Activated T-helper 1 cell treated with Interleukin-2 at 50 U/mL for 16 hours (primary cell): ENCODE measurements at places on chromosomes 11 and 22.

DNA sequence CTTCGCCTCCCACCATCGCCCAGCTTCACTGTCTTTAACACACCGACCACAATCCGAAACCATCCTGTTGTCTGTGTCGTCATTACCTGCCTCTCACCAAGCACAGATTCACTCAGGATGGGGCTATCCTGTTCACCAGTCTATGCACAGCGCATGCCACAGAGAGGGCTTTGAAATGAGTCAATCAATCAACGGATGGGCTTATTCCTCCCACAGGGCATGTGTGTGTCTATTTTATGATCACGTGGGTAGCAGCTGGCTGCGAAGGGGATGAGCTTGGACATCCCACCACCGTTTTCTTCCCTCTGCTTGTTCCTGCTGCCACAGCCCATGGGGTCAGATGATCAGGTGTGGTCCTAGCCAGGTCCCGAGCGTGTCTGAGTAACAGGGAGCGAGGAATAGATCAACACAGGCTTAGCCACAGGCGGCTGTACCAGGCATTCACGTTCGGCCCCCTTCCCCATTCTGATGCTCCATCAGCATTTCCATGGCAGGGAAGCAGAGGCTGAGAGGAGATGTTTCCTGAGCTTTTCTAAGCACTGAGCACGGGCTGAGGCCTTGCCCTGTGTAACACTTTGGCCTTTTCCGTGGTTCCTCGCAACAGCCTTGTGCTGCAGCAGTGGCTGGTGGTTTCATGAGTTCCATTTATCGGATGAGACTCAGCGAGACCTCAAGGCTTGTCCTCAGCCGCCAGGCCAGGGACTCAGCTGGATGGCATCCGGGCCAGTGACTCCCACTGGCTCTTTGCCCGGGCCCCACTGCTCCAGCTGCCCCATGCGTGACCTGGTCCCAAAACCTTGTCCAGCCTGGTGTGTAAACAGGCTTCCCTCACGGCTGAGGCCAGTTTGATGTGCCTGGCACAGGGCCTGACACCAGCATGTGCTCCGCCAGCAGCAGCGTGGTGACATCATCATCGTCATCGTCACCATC is 48.1 kb upstream of the FGF3 start:
- no peak for DNase-seq

- DNase-seq = no peak
Measured at GRCh38 chr11:111574373-111575225, 27.6 kb upstream of the SIK2 start.

GRCh38 chr22:19819208-19819910 is 35.3 kb downstream of the GNB1L start:
- DNase-seq = no peak

DNA sequence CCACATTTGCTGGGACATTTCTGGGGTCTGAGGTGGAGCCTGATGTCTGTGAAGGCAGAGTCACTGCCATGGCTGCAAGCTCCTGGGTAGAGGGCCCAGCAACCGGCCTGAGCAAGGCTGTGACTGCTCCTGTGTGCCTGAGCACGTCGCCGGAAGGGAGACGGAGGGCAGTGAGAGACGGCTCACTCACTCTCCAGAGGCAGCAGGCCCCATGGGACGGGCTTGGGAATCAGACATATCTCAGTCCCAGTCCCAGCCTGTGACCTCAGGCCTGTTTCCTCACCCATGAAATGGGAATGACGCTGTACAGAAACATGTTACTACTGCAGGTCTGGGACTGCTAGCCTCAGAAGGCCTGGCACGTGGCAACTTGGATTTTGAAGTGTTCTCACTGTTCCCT is 36.4 kb upstream of the RASL10A start:
- no peak for DNase-seq

- no peak for DNase-seq
Measured at GRCh38 chr11:114215871-114216795, 80.1 kb upstream of the NNMT start.

DNA sequence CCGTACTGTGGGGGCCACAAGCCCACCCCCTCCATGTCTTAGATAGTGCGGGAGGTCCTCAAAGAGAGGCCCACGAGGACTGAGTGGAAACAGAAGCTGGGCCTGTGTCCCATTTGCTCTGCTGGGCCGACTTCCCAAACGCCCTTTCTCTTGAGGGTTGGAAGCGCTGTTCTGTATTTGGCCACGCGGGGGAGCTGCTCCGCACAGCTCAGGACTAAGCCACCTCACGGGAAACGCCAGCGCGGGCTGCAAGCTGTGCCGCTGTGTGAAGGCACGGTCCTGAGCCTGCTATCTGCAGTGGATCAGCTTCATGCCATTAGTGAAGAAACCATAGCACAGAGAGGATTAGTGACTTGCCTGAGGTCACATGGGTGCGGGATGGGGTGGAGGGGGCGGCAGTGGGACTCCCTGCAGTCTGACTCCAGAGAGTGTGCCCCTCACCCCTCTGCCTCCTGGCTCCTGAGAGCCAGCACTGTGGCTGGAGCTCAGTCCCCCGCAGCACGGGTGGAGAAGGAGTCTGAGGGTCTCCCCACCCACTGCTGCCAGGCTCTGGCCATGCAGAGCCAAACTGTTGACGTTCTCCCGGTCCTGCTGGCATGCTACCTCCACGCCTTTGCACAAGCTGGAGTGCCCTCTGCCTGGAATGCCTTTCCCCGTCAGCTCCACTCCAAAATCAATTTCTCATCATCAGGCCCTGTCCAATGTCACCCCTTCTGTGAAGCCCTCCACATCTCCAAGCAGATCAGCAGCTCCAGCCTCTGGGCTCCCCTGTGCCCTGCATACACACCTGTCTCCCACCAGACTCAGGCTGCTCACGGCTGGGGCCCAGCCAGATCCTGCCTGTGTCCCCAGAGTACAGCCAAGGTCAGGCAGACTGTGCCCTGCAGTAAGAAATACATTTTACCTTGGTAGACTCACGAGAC is 51.5 kb upstream of the LRRC32 start:
- peak; percentile 58 for DNase-seq

- no peak for DNase-seq
Measured at GRCh38 chr11:26777372-26777808, 55.5 kb upstream of the SLC5A12 start.

DNA sequence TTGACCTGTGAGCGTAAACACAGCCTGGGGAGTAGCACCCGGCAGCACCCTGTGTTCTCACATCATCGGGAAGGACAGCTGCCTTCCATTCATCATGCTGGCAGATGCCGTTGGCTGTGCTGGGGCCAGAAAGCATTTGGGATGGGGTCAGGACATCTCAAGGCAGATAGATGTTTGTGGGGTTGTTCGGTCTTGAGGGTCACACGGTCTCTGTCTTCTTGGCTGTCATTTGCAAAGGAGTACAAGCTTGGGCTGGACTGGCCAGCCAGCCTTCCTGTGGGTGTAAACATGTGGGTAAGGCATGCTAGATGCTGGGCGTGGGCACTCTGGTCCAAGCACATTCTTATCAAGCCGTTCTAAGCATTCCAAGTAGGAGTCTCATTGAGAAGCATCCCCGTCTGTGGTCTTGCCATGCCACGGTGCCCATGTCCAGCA is 81.4 kb downstream of the TBC1D22A start:
- DNase-seq = no peak

DNA sequence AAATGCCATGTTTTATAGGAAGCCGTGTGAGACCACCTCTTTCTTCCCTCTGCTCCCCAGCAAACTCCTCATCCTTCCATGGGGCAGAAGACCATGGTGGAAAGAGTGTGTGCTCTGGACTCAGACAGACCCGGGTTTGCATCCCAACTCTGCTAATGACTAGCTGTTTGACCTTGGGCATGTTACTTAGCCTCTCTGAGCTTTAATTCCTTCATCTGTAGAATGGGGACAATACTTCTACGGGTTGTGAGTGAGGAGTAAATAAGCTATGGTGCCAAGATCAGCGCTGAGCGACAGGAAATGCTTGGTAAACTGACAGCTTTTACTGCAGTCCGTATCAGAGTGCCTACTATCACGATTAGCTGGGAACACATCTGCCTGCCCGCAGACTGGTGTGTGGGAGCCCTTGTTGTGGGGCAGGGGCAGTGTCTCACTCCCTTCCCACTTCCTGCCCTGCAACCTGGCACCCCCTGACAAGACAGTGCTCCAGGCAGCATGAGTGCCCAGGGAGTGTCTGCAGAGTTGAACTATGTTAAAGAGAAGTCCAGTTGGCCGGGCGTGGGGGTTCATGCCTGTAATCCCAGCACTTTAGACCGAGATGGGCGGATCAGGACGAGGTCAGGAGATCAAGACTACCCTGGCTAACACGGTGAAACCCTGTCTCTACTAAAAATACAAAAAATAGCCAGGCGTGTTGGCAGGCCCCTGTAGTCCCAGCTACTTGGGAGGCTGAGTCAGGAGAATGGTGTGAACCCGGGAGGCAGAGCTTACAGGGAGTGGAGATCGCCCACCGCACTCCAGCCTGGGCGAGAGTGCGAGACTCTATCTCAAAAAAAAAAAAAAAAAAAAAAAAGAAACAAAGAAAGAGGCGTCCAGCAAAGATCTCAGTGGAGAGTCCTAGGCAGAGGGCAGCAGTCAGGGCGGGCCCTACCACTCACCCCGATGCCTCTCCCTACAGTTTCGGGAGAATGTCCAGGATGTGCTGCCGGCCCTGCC is 2.2 kb downstream of the SEC14L2 start:
- no peak for DNase-seq

DNA sequence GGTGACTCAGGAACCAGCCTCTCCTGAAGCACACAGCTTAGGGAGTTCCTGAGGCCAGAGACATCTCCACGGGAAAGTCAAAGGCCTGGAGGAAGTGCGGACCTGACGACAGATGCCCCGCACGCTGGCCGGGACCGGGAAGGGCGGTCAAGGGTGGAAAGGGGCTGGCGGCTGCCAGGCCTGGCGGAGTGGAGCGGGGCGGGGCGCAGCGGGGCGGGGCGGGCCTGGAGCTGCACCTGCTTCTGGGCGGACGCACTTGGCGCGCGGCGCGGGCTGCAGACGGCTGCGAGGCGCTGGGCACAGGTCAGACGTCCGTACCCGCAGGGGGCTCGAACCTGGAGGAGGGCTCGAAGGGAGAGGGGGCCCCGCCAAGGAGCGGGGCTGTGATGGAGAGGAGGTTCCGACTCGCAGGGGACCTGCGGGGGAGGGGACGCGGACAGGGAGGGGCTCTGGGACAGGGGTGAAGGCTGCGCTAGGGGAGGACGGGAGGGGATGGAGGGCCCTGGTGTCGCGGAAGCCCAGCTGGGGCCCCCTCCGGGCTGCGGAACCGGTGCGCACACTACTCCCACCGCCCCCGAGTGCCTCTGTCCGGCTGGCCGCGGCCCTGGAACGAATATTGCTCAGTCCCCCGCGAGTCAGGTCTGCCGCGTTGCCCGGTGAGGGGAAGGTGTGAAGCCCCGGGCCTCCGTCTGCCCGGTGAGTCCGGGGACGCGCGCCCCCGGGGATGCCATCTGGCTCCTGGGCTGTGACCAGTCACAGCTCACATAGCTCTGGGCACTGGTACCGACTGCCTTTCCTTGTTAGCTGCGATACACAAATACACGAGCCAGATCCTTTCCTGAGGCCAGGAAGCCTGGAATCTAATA is at the start of gene TMEM45B:
TSS of gene TMEM45B (plus strand) at position 253 of the 866 bp plus-strand sequence. CDS start 36,635 bp downstream, outside the sequence.
- DNase-seq = peak; percentile 22

GRCh38 chr11:38553148-38553547 is 1955.1 kb upstream of the RAG2 start:
- DNase-seq = no peak

GRCh38 chr22:23245799-23246136 is 65.5 kb downstream of the BCR start:
- no peak for DNase-seq

- no peak for DNase-seq
Measured at GRCh38 chr11:126225295-126225665, 13.7 kb downstream of the FAM118B start.

DNA sequence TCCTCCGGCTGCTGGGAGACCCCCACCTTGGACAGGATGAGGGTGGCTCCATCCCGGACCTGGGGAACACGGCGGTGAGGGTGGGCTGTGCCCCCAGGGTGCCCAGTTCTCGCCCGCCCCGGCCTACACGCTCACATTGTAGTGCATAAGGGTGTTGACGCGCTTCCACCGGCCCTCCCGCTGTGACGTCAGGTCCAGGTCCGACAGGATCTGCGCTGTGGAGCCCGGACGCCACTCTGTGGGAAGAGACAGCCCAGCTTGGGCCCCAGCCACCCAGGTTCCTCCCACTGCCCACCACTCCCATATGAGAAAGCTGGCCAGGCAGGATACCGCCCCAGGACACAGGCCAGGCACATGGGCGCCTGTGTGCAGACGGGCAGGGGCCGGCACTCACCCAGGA is 8.3 kb upstream of the MAPK11 start:
- DNase-seq = no peak

- DNase-seq = no peak
Measured at GRCh38 chr22:17105143-17106129, 15.7 kb downstream of the TMEM121B start.

- DNase-seq = no peak
Measured at GRCh38 chr11:46275964-46276641, 1.4 kb upstream of the CREB3L1 start.

DNA sequence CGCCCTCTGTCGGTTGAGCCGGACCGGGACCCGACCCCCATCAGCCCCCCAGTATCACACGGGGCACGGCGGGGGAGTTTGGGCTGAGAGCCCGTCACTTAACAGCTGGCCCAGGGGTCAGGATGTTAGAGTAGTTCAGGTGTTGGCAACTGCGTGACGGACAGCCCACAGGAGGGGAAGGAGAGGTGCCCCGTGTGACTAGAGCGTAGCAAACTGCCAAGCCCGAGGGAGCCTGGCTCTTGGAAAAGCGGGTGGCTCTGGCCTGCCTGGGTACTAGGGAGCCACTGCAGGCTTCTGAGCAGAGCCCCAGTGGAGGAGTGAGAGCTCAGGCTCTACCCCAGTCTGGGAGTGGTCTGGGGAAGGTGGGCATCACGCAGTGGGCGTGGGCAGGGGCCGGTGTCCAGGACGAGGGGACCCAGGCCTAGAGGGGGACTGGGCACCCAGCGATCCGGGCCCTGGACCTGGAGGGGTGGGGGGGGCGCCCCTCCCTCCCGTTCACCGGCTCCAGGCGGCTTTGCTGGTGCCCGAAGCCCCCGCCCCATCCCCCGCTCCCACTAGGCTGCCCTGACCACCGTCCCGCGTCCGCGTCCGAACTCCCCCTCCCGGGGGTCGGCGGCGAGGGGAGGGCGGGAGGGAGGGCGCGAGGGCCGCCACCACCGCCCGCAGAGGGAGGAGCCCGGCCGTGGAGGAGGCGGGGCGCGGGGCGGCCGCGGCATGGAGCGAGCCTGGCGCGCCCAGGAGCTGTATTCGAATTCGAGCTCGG is 24.4 kb downstream of the SHANK3 start:
- no peak for DNase-seq

DNA sequence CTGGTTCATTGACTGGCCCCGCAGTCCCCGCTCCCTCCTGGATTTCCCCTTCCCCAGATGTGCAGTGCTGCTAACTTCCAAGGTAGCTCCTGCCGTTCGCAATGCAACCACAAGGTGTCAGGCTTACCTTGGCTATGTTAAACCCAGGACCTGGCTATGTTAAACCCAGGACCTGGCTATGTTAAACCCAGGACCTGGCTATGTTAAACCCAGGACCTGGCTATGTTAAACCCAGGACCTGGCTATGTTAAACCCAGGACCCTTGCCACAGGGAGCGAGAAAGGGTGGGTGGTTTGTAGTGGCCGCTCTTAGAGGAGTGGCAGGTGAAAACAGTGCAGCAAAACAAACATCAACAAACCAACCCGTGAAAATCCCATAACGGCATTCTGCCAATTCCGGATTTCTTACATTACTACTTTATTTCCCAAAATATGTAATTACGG is 2.9 kb upstream of the ADAMTS8 start:
- peak; percentile 28 for DNase-seq

GRCh38 chr11:15897211-15897960 is 459.0 kb downstream of the SOX6 start:
- DNase-seq = no peak
